Neural progenitor cell (in vitro differentiated cells): ENCODE measurements at places on chromosomes 16 and 17. TPM values are rescaled to one million over a fixed set of nuclear protein-coding genes. Genes with fewer than 3 reads are reported as not detected.

GRCh38 chr17:79043931-79044320 is 20.0 kb downstream of the C1QTNF1 start:
- H3K36me3 ChIP-seq: no peaks in the 10 kb centered on the region
- H3K27me3 ChIP-seq: peaks cover 26% of the 10 kb centered on the region
- H3K4me3 ChIP-seq: no peak overlapping the region
- H3K27ac ChIP-seq: no peak overlapping the region

- H3K36me3 ChIP-seq: no peaks in the 10 kb centered on the region
- peak overlapping the region; percentile 98 for H3K27ac ChIP-seq
- no peak for DNase-seq
- no peaks in the 10 kb centered on the region for H3K27me3 ChIP-seq
Observed at GRCh38 chr17:48994549-48995303, 2.5 kb upstream of the IGF2BP1 start.

DNA sequence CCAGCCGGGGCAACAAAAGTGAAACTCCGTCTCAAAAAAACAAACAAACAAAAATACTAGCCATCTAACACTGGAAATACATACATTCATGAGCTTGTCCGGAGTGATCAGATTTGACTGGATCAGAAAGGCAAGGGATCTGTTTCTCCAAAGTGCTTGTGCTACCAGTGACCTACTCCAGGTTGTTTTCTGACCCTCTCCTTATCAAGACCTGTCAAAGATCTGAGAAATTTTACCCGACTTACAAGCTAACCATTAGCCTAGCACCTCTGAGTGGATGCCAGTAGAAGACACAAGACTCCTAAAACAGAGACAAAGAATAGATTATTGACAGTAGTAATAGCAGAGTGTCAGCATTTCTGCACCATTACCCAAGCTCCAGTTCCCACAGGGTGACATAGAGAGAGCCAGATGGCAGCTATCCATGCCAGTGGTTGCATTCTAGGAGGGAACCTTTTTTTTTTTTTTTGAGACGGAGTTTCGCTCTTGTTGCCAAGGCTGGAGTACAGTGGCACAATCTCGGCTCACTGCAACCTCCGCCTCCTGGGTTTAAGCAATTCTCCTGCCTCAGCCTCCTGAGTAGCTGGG is 9.8 kb downstream of the ASPA start:
- H3K4me1 ChIP-seq: no peaks in the 10 kb centered on the region
- no peak overlapping the region for H3K4me3 ChIP-seq
- no peaks in the 10 kb centered on the region for H3K36me3 ChIP-seq
- H3K27me3 ChIP-seq: no peaks in the 10 kb centered on the region
- H3K27ac ChIP-seq: no peak overlapping the region

DNA sequence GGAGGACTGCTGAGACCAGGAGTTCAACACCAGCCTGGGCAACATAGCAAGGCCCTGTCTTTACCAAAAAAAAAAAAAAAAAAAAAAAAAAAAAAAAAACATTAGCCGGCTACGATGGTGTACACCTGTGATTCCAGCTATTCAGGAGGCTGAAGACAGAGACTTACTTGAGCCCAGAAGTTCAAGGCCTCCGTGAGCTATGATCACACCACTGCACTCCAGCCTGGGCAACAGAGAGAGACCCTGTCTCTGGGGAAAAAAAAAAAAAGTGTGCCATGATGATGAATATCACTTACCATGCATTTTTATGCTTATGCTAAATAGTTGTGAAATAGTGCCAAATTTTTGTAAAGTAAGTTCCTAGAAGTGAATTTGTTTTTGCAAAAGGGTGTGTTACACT is 197.0 kb downstream of the LGALS9B start:
- no peak for DNase-seq
- no peaks in the 10 kb centered on the region for H3K27me3 ChIP-seq
- no peak overlapping the region for H3K4me3 ChIP-seq
- peaks cover 7% of the 10 kb centered on the region for H3K4me1 ChIP-seq
- H3K36me3 ChIP-seq: no peaks in the 10 kb centered on the region

DNA sequence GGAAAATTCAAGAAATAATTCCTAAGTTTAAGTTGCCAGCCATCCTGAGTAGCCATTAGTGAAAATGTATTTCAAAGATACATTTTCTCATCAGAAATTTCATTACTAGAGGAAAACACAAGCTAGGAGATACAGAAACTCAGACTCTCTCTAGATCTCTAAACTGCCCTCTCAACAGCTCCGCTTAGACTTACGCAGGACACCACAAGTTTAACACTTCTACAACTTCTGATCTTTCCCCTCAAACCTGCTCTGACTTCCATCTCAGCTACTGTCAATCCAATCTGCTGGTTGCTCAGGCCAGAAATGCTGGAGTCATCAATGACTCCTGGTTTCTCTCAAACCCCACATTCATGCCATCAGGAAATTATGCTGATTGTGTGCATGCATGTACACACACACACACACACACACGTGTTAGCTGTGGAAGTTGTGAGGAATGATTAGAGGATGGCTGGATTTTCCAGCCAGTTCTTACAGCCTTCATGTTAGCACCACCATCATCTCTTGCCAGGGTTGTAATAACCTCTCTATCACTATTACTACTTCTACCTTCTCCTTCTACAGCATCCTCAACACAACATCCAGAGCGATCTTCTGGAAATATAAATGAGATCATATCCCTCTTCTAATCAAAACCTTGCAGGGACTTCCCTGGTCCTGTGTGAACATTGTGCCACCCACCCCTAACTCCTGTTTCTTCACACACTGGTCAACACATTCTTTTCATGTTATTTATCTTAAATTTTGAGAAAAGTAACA is 47.1 kb downstream of the COX10 start:
- no peak overlapping the region for H3K4me3 ChIP-seq
- DNase-seq: no peak
- no peaks in the 10 kb centered on the region for H3K27me3 ChIP-seq
- H3K4me1 ChIP-seq: no peaks in the 10 kb centered on the region

DNA sequence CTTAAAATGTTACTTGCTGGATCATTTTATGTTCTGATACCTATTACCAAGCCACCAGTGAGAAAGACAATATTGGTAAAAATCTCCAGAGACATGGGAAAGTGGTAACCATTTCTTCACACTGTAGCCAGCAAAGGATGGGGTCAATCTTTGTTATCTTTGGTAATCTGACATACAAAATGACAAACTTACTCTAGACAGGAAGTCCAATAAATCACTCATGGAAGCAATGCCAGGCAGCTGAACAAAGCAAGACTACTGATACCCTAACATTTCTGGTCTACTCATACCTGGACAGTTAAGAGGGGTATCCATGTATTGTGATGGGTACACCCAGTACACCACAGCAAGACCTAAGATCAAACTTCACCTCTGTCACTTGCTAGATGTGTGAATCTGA is 19.0 kb downstream of the GRB2 start:
- H3K27ac ChIP-seq: no peak overlapping the region
- H3K27me3 ChIP-seq: no peaks in the 10 kb centered on the region
- H3K4me1 ChIP-seq: no peaks in the 10 kb centered on the region
- H3K36me3 ChIP-seq: peaks cover 5% of the 10 kb centered on the region
- DNase-seq: no peak

GRCh38 chr17:16352667-16353316 is 477 bp downstream of the CENPV start:
- peaks cover 2% of the 10 kb centered on the region for H3K36me3 ChIP-seq
- H3K4me1 ChIP-seq: peaks cover 6% of the 10 kb centered on the region
- peak overlapping the region; percentile 61 for H3K4me3 ChIP-seq
- peak; percentile 85 for DNase-seq
- peak overlapping the region; percentile 46 for H3K27ac ChIP-seq

- H3K4me3 ChIP-seq: no peak overlapping the region
- H3K4me1 ChIP-seq: no peaks in the 10 kb centered on the region
- H3K27me3 ChIP-seq: peaks cover 72% of the 10 kb centered on the region
- no peak for DNase-seq
- no peaks in the 10 kb centered on the region for H3K36me3 ChIP-seq
Observed at GRCh38 chr17:48322060-48322459, 108.0 kb downstream of the SKAP1 start.

DNA sequence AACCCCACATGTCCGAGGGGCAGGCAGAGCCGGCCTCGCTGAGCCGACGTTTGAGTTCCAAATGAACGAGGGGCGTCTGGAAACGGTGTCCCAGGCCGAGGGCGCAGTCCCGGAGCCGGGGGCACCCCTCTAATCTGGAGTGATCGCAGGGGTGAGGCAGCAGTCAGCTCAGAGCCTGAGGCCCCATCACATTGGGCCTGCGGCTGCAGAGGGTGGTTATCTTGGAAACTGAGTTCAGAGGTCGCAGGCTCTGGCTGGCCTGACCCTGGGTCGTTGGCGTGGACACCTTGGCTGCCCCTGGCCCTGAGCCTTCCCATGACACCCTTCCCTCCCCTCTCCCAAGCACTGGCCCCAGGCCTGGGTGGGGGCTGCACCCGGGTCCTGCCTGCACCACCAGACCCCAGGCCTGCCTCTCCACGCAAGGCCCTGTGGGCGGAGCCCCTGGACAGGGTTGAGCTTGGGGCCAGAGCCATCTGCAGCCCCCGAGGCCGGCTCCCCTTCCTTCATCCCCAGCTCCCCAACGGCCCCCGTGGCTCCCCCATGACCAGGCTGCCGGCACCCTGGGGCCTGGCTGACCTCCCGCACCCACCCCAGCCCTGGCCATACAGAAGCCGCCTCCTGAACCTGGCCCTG is 45.6 kb downstream of the ZFPM1 start:
- H3K36me3 ChIP-seq: no peaks in the 10 kb centered on the region
- H3K27ac ChIP-seq: no peak overlapping the region
- no peak for DNase-seq
- H3K27me3 ChIP-seq: no peaks in the 10 kb centered on the region
- H3K4me3 ChIP-seq: no peak overlapping the region

DNA sequence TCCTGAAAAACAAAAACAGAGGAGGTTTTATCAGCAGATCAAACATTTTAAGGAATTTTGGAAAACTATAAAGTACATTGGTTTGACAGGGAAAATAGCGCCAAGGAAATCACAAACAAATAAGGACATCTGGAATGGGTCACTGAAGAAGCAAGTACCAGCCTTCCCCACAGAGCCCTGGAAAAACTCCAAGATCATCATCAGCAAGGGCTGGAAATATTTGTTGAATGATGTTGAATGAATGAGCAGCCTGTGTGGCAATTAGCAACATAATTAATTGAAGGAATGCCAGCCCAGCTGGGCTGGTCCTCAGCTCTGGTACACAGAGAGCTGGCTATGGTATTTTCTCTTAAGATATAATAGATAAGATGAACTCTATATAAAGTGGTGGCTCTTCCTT is 290.4 kb downstream of the HS3ST3A1 start:
- no peaks in the 10 kb centered on the region for H3K36me3 ChIP-seq
- no peak overlapping the region for H3K27ac ChIP-seq
- no peak for DNase-seq
- peaks cover 3% of the 10 kb centered on the region for H3K4me1 ChIP-seq

- H3K27me3 ChIP-seq: peaks cover 82% of the 10 kb centered on the region
- H3K27ac ChIP-seq: no peak overlapping the region
- H3K4me3 ChIP-seq: no peak overlapping the region
- H3K36me3 ChIP-seq: no peaks in the 10 kb centered on the region
Observed at GRCh38 chr16:54940279-54940604, 9.6 kb downstream of the IRX5 start.

DNA sequence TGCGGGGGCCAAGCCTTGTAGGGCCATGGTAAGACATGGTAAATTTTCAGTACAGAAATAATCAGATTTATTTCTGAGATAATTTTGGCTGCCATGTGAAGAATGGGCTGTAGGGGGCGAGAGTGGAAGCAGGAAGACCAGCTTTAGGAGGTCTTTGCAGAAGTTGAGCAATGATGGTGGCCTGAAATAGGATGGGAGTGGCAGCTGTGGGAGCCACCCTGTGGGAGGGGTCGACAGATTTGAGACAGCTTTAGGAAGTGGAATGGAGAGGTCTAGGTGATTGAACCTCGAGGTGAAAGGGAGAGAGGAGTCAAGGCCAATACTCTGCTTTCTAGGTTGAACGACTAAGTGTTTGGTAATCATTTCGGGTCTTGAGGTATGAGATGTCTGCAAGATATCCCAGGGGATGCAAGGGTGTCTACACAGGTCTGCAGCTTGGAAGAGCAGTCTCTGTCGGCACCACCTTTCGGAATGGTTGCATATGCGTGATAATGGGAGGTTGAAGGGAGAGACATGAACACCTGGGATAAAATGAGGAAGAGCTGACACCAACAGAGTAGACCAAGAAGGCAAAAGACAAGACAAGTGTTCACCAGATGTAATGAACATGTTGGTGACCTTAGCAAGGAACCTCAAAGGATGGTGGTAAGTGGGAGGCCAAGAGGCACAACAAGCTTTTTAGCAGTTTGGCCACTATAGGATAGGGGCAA is 4.2 kb upstream of the ATXN7L3 start:
- no peak overlapping the region for H3K27ac ChIP-seq
- H3K27me3 ChIP-seq: no peaks in the 10 kb centered on the region
- H3K4me3 ChIP-seq: no peak overlapping the region
- DNase-seq: peak; percentile 69

DNA sequence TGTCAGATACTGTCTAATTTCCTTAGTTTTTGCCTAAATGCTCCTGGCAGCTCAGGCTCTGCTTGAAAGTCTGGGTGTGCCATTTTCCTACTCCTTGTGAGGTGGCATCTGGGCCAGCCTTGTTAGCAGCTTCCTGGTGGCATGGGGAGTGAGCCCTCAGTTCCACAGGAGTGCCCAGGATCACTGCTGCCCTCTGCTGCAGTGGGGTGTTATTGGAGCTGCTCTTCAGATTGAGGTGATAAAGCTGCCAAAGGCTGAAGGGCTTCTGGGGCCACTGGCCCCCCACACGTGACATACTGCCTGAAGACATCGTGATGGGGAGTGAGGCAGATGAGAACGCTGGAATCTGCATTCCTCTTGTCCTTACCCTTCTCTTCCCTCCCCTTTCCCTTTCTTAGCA is 27.4 kb downstream of the CEP95 start:
- no peak for DNase-seq
- H3K4me3 ChIP-seq: no peak overlapping the region
- no peaks in the 10 kb centered on the region for H3K27me3 ChIP-seq
- H3K36me3 ChIP-seq: peaks cover 18% of the 10 kb centered on the region
- no peak overlapping the region for H3K27ac ChIP-seq

GRCh38 chr17:17590883-17591354 is 589 bp downstream of the PEMT start:
- no peaks in the 10 kb centered on the region for H3K36me3 ChIP-seq
- no peak for DNase-seq
- H3K4me3 ChIP-seq: peak overlapping the region; percentile 95
- peaks cover 4% of the 10 kb centered on the region for H3K4me1 ChIP-seq

DNA sequence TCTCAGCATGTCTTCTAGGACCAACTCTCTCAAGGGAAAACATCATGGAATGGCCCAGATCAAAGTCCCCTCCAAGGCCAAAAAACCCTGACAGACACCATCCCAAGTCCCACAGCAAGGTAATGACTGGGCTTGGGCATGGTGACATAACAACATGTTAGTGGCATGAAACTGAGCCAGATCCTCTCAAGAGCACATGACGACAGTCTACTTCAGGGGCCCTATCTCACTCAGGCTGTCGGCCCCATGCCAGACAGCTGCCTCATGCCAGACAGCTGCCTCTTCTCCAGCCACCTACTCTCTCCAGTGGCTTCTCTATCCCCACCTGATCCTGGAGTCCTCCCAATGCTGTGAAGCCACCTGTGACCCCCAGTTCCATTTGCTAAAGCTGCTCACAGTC is 18.4 kb downstream of the HSD11B2 start:
- H3K27me3 ChIP-seq: no peaks in the 10 kb centered on the region
- no peak overlapping the region for H3K4me3 ChIP-seq
- H3K4me1 ChIP-seq: no peaks in the 10 kb centered on the region
- H3K36me3 ChIP-seq: no peaks in the 10 kb centered on the region

AGRP gene
- not detected in 2 replicates for total RNA-seq

KRTAP4-11 gene
- not detected in 2 replicates for total RNA-seq

CD300A gene
- total RNA-seq: 0.28 TPM in 1 of 2 replicates, not detected in the other

DLX3 gene
- 0.04 and 0.87 TPM in 2 replicates for total RNA-seq

WDR45B gene
- 110 and 145 TPM in 2 replicates for total RNA-seq

MYO15A gene
- total RNA-seq: 1.2 and 5.4 TPM in 2 replicates

ZG16 gene
- total RNA-seq: not detected in 2 replicates

TBC1D3 gene
- not detected in 2 replicates for total RNA-seq

PGS1 gene
- 45.2 and 65.7 TPM in 2 replicates for total RNA-seq

CES5A gene
- total RNA-seq: not detected in 2 replicates

MRPL28 gene
- 82.2 and 138 TPM in 2 replicates for total RNA-seq

MLLT6 gene
- 7.4 and 24.4 TPM in 2 replicates for total RNA-seq

EFNB3 gene
- total RNA-seq: 5.8 and 17.7 TPM in 2 replicates
